ENCODE measurements at places on chromosomes 6 and 20.
A peak's percentile ranks its signal among the peaks of the same experiment; 100 is the strongest.

DNA sequence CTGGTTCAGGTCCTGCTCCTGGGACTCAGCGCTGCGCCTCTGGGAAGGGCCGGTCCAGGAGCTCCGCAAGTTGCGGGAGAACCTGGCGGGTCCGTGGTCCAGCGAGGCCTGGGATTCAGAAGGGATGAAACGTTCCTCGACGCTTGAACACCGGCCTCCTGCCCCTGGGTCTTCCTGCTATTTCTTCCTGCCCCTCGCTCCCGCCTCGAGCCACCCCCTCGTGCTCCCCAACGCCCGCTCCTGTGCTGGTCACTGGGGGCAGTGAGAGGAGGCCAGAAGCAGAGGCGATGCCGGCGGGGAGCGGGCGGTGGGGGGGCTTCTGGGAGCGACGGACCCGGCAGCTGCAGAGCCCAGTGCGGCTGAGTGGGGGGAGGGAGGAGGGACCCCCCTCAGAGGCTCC, 20.8 kb upstream of the KIF25 start:
- DNase-seq = no peak

- DNase-seq = peak; percentile 62
These were observed 37.1 kb upstream of the GRM4 start for GRCh38 chr6:34182751-34183531.

DNA sequence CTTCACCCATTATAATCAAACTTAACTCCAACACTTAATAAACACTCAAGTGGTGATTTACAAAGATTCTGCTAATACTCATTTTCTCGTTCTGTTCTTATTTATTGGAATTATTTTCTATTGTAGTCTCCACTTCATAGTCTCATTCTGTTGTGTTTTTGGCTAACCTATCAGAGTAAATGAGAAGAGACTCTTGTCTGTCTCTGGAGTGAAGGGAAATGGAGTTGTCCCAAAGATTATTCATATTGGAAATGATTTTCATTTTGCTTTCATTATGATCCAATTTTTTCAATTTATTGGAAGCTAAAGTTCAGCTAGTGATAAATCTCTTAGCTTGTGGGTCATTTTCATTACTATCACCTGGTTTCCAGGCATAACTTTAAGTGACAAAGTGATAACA, 454.9 kb upstream of the JAG1 start:
- DNase-seq = no peak

GRCh38 chr6:137976430-137976829, 109.4 kb downstream of the TNFAIP3 start:
- no peak for DNase-seq

DNA sequence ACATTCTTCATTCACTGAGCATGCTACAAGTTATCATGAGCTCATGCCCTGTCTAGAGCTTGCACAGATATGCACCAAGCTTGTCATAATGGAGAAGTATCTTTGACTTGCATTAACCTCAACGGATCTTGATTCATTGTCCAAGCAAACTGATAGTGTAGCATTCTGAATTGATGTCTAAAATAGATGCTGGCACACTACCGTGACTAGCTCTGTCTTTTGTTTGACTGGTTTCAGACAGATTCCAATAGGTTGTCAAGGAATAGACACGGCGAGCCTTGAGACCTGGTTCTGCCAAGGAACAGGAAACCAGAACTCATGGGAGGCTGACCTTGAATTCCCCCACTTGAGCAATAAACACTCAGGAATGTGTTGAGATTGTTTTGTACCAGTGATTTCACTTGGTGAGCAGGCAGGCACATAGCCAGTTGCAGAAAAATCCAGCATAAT, 1153.1 kb upstream of the GJE1 start:
- DNase-seq = no peak

DNA sequence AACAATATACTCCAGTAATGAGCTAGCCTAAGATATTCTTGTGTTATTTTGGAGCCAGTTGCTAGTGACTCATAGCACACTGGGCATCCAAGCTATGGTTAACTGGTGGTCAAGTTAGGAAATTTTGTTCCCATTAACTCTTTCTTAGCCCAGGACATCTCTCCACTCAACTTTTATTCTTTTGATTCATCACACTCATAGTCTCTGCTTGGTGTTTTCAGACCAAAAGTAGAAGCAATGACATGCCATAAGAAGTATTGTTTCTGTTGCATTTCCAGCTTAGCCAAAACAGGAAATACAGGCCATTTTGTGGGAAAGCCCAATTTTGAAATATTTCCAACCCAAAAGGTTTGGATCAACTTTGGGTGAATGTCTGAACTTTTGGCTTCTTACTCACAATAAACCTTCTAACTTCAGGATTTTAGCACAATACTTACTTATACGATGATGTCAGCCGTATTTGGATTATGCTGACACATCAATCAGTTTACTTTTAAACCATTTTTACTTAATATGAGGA, 31.6 kb upstream of the CCN2 start:
- DNase-seq = no peak

- no peak for DNase-seq
These were observed 169.1 kb upstream of the CST7 start for GRCh38 chr20:24779946-24780345.

GRCh38 chr20:45456632-45457031, 12.9 kb upstream of the WFDC2 start:
- no peak for DNase-seq

DNA sequence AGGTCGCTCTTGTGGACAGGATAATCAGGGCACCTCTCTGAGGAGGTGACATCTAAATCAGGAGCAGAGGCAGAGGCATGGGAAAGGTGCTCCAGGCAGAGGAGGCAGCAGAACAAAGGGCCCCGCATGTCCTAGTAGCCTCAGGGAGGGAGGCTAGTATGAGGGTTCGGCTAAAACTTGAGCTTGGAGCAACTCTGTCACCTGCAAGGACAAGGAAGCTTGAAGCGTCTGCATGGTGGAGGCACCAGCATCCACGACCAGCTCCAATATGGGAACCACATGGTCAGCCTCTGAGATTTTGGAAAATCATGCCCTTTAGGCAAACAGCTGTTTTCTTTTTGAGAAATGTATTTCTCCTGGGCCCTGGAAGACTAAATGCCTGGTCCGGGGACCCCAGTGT, 13.0 kb upstream of the MPC1 start:
- DNase-seq = no peak

DNA sequence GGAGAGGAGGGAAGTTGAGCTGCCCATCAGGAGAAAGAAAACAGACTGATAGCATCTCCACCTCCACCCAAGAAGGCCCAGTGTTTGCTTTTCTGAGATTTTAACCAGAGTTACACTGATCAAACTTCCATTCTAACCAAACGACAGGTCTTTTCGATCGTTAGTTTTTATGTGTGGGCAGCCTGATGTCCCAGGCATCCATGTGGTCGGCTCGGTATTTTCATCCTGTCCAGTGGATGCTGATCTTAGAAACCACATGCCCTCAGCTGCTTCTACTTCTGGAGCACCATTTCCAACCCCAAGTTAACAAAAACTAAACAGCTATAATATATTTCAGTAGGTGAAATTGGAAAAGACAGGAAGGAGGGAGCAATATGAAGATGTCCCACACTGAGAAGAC, 536.8 kb upstream of the JAG1 start:
- no peak for DNase-seq

- no peak for DNase-seq
These were observed 69.8 kb downstream of the DST start for GRCh38 chr6:56572788-56573471.

DNA sequence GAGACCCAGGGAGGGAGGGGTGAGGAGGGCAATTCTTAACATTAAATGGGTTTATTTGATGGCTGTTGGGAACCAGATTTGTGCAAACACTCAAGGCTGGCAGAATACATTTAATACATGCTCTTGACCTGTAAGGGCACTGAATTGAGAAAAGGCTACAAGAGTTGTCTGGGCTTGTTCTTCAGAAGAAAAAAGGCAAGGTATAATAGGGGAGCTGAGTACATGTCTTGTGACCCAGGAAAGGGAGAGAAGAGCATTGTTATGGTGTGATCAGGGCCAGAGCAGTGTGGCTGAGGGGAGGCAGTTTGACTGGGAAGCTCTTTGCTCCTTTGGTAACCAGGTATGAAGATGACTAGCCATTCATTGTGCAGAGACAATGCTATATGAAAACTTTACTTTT, 18.9 kb downstream of the KLHL31 start:
- no peak for DNase-seq

- no peak for DNase-seq
These were observed 10.1 kb upstream of the CALHM6 start for GRCh38 chr6:116450769-116451740.

GRCh38 chr6:15621203-15622044, 41.4 kb downstream of the DTNBP1 start:
- no peak for DNase-seq
